ENCODE measurements at places on chromosomes 4 and X.

DNA sequence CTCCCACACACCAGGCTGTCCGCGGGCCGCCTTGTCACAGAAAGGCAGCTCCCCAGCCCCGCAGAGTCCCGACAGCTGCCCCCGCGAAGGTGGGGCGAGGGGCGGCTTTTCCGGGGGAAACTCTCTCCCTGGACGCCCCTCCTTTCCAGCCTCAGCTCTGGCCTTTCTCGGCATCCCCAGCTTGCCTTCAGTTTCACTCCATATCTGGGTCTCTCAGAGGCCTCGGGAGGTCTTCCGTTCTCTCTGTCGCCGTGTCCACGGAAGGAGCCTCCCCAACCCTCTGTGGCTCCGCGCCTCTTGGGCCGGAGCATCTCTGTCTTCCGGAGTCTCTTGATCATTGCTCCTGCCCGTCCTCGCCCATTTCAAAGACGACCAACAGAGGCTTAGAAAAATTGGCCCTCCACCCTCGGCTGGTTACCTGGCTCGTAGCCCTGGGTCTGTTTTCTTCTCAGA lies 6.1 kb upstream of the MSX1 start:
- no peak for DNase-seq

DNA sequence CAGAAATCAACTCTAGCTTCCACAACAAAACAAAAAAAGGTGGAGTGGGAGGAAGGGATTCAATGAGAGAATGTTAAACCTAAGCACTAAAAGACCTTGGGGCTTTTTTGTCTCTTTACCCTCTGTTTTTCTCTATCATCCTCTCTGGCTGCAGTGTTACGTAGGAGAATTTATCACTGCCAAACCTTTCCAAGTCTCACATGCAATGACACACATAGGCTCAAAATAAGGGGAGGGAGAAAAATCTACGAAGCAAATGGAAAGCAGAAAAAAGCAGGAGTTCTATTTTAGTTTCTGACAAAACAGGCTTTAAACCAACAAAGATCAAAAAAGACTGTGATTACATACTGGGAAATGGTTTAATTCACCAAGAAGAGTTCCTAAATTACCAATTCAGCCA lies 152.1 kb downstream of the ADGRA3 start:
- DNase-seq: no peak

DNA sequence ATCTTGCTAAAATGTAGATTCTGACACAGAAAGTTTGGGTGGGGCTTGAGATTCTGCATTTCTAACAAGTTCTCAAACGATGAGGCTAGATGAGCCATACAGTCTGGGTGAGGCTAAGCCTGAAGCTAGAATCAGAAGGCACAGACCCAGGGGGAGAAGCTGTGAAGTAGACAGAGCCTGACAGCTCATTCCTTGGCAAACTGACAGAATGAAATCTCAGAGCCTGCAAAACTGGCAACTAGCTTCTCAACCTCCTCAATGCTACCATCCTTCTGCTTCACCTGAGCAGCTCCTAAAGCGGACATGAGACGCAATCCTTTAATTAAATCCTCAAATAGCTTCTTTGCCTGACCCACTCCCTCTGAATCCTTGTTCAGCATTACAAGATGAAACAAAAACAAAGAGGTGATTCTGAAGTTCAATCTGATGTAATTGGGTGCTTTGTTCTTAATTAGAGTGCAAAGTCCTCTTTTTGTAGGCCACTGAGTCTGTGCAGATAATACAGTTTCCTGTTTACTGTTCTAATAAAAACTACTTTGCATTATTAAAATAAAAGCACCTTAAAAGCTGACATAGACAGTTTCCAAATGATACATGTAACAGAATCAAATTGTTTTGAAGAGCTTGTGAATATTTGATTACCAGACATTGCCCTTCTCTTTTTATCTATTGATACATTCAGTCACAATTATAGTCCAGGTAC lies 71.0 kb upstream of the BMP2K start:
- no peak for DNase-seq

DNA sequence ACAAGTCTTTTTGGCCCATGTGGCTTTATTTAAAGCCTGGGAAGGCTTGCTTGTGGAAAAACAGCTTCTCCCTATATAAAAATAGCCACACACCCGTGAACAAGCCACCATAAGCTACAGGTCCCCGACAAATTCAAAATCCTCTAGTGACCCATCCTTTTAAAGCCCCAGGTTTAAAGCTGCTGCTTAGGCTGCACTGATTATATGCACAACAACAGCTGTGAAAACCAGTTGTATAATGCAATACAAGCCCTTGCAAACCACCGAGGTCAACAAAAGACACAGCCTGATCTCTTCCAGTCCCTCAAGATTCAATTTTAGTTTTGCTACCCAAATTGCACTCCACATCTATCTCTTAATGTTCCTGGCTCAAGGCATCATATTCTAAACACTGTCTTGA lies 186.0 kb upstream of the WDFY3 start:
- DNase-seq: no peak

DNA sequence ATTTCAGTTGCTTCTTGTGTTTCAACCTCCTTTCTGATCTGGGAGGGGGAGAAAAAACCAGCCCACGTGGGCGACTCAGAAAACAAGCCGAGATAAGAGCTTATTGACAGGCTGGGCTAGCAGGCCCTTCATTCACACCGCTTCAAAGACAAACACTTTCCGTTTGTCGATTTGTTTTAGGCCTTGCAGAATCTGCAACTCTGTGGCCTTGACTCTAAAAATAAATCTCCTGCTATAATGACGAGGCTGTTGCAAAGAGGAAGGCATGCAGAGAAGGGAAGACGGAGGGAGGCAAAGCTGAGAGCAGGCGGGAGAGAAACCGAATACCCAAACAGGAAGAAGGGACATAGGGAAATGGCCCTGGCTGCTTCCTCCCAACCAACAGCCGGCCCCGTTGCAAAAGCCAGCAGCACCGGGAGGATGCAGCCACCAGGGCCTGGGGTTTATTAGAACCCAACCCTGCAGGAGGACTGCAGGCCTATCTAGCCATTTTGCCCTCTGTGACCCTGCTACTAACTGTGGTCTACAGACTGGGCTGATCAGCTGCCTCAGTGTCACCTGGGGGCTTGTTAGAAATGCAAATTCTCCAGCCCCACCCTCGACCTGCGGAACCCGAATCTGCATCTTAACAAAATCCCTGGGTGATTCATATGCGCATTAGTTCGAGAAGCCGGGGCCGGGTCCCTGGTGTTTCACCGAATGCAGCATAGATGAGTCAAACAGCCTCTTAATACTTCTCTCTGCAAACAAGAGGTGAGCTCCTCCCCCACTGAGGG lies 325.5 kb downstream of the BCOR start:
- no peak for DNase-seq

DNA sequence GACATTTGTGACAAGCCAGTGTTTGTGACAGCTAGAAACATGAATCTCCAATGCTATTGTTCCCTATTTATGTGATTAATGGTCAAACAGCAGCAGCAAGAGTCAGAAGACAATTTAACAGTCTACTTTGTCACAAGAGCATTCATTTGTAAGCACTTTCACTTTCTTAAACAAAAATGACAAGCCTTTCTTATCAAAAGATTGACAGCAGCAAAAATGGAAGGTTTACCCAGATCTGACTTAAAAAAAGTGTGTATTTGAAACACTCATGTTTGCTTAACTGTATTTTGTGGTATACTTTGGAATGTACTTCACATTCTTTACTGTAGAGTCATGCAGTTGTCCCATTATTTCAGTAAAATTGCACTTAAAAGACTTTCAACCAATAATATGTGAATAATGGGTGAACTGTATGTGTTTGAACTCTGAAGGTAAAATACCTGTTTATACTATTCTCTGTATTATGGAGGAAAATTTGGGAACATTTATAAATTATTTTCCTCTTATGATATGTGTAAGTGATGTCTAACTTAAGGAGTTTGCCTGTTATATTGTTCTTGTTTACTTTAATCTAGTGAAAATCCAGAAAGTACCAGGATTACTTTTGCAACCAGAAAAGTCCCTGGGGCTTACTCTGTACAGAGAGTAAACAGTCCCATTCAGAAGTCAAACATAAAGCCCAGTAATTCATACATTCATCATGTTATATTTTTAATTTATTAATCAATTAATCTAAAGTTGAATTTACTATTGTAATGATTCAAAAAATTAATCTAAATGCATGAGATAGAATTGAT lies 314.9 kb upstream of the TRAM1L1 start:
- DNase-seq: no peak

DNA sequence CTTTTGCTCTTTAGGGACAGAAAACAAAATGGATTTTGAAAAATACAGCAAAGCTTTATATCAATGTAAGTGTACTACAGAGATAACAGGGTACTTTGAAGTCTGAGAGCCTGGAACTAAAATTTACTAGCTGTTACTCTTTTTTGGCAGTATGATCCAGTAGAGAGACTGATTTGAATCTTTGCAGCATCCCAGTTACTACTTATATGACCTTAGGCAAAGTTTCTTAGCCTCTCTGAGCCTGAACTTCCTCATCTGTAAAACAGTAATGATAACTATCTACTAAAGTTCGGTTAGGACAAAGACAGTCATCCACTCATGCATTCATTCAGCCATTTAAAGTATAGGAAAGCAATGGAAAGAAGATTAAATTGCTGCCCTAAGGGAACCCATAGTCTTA lies 10.1 kb downstream of the BRWD3 start:
- no peak for DNase-seq

- DNase-seq: no peak
Observed at GRCh38 chr4:67575232-67576058, 16.9 kb downstream of the STAP1 start.

DNA sequence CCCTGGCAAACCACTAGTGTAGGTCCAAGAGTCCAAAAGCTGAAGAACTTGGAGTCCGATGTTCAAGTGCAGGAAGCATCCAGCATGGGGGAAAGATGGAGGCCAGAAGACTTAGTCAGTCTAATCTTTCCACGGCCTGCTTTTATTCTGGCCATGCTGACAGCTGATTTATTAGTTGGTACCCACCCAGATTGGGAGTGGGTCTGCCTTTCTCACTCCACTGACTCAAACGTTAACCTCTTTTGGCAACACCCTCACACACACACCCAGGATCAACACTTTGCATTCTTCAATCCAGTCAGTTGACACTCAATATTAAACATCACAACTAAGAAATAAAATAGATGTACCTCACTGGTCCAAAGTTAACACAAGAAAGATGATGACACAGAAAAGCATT lies 134.8 kb upstream of the GABRA2 start:
- no peak for DNase-seq

- no peak for DNase-seq
Observed at GRCh38 chr4:57418133-57418532, 307.9 kb upstream of the IGFBP7 start.

GRCh38 chr4:174244441-174244840 lies 39.0 kb downstream of the FBXO8 start:
- no peak for DNase-seq
